ENCODE measurements at places on chromosomes 4 and X.
A peak's percentile ranks its signal among the peaks of the same experiment; 100 is the strongest.

- no peak for DNase-seq
Measured at GRCh38 chr4:30929649-30930048, 209.5 kb downstream of the PCDH7 start.

DNA sequence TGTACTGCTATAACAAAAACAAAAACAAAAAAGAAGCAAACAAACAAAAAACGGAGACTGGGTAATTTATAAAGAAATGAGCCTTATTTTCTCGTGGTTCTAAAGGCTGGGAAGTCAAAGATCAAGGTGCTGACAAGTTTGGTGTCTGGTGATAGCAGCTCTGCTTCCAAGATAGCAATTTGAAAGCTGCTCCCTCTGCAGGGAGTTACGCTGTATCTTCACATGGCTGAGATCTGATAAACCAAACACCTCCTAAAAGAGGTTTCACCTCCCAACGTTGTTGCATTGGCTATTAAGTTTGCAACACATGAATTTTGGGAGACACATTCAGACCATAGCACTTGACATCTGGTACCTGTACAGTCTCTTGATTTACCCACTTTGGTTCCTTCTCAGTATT, 854.2 kb downstream of the CENPC start:
- no peak for DNase-seq

- no peak for DNase-seq
Measured at GRCh38 chrX:103565752-103566151, 19.6 kb upstream of the TCEAL4 start.

DNA sequence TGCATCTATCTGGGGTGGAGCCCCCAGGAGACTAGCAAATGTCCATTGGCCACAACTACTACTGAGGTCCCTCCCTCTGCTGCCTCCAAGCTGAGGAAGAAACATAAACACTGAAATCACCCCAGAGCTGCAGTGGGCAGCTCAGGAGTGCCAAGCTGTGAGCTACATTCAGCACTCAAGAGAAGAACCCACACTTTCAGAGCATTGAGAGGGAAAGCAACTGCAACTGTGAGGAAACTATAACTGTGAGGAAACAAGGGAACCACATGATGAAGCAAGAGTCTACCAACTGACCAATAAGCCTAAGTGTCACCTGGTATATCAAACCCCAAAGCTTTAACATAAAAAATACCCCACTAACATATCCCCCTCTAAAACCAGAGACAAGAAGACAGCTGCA, 373.5 kb upstream of the TACR3 start:
- DNase-seq, result no peak

DNA sequence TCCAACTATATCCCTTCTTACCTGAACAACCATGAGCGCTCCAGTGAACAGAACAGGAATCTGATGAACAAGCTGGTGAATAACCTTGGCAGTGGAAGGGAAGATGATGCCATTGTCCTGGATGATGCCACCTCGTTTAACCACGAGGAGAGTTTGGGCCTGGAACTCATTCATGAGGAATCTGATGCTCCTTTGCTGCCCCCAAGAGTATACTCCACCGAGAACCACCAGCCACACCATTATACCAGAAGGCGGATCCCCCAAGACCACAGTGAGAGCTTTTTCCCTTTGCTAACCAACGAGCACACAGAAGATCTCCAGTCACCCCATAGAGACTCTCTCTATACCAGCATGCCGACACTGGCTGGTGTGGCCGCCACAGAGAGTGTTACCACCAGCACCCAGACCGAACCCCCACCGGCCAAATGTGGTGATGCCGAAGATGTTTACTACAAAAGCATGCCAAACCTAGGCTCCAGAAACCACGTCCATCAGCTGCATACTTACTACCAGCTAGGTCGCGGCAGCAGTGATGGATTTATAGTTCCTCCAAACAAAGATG, 870.2 kb downstream of the ADGRL3 start:
- DNase-seq, result no peak

GRCh38 chrX:132426695-132427281, 62.0 kb downstream of the MBNL3 start:
- DNase-seq, result no peak

GRCh38 chr4:14265651-14266050, 638.1 kb upstream of the BOD1L1 start:
- no peak for DNase-seq

GRCh38 chr4:111671756-111672155, 473.5 kb upstream of the FAM241A start:
- DNase-seq, result no peak

GRCh38 chr4:26729027-26729426, 131.6 kb upstream of the STIM2 start:
- DNase-seq, result no peak

DNA sequence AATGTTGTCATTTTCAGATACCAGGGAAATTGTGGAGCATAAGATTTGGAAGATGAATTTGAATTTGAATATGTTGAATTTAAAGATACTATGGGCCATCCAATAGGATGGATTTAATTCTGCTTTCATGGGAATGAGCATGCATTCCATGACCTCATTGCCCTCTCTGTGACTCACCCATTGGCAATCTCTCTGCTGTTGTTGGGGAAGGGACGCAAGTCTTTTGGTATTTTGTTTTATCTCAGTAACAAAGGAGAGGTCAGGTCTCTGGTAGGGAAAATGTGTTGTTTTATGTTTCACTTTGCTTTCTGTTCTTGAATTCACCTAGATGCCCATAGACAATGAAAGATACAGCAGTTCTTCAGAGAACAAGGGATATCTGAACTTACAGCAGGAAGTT, 42.1 kb upstream of the MAGEA4 start:
- DNase-seq, result no peak

DNA sequence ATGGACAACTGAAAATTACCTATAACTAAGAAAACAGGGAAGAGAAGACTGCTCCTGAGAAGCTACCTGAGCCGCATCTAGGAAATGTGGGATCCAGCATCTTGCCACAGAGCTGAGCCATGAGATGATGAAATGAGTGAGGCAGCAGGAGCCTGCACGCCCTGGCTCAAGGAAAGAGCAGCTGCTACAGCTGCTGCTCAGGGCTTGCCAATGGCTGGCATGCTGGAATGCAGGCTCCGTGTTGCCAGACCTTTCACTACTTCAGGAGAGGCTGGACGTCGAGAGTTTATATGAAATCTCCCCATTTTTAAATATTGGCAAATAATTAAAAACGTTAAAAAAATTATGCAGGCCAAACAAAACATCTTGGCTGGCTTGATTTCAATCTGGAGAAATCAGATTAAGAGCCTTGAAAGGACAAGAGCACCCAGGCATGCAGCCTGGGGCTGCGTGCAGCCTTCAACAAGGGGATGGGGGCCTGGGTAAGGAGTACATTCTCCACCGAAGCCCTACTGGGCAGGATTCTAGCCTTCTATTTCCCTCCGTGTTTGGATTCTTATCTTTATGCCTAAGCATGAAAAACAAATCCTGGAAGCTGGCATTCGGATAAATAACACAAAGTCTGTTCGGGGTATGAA, 227.6 kb downstream of the NR3C2 start:
- DNase-seq, result peak; percentile 25

DNA sequence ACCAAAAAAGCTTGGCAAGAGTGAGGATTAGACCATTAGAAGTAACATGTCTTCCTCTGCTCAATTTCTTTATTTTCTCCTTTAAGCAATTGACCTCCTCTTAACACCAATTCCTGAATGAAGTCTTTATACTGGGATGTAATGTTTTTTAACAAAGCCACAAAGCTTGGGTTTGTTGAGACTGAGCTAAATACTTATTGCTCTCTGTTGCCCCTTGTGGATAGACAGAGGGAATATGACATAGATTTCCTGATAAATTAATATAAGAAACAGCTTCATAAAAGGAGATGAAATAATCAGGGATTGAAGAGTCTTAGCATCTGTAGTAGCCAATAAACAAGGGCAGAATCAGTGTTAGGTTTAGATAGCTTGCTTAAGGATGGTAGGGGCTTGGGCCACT, 57.6 kb downstream of the CCDC160 start:
- DNase-seq, result no peak

GRCh38 chrX:103153661-103154060, 60.7 kb upstream of the NXF3 start:
- DNase-seq, result no peak

- DNase-seq, result no peak
Measured at GRCh38 chr4:53748328-53748772, 157.1 kb upstream of the LNX1 start.

DNA sequence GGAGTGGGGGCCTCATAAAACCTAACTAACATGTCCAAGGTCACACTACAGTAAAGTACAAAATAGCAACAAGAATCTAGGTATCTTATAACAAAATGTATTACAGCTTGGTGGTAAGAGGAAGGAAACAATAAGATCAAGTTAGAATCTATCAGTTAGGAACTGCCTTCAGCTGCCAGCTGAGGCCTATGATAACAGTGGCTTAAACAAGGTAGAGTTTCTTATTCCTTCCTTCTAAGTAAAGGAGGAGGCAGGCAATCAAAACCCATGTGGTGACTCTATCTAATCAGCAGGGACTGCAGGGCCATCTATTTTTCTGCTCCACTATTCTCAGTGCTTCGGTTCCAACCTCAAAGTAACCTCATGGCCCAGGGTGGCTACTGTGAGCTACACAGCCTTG, 10.9 kb downstream of the SH3D19 start:
- no peak for DNase-seq

DNA sequence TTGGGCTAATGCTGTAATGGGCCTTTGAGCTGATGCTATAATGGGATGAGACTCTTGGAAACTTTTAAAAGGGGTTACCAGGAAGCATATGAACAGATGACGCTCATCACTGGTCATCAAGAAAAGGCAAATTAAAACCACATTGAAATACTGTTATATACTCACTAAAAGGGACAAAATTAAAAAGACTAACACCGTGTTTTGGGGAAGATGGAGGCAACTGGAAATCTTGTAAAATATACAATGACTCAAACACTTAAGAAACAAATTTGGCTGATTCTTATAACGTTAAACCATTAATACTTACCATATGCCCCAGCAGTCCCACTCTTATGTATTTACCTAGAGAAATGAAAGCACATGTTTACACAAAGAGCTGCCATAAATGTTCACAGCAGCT, 207.2 kb upstream of the GPRIN3 start:
- no peak for DNase-seq
